ENCODE measurements at places on chromosomes 4 and X.

DNA sequence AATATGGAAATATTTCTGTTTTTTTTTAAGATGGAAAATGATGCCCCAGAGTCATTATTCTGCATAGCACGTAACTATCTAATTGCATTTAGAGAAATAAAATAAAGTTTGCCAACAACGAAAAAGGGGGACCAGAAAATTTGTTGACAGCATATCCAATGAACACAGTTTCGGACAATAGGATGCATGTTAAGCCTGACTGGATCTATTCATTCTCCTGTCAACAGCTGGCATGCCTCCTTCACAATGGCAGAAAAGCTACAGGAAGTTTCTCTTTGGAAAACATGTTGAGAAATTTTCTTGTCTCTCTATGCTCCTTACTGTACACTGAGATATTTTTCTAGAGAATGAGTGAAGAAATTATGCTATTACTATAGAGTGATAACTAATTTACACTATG is 262.5 kb downstream of the GRID2 start:
- DNase-seq: no peak

GRCh38 chrX:18973527-18974192 is 10.3 kb downstream of the PHKA2 start:
- DNase-seq: no peak

DNA sequence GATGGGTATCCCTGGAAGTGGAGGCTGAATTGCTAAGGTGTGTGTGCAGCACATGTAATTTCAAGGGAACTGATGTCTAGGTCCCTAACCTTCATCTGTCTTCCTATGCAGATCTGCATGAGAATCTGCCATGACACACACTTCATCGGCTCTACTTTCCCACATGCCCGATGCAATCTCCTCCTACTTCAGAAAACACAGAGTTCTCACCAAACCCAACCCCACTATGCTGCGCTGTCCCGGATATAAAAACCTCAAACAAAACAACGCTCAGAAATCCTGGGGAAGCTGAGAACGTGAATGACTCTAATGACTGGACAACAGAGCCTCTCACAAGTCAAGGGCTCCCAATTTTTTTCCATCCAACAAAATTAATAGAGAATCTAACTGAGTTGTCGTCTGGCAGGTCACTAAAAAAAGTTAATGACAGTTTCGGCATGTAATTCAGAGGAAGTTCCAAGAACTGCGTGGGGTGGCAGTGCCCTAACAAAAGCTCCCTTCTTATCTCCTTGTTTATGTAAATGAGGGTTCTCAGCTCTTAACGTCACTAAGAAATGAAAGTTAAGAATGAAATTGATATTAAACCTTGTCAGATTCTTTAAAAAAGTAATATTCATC is 39.0 kb downstream of the STX18 start:
- peak; percentile 49 for DNase-seq

- no peak for DNase-seq
Observed at GRCh38 chr4:61891953-61892352, 691.8 kb downstream of the ADGRL3 start.

GRCh38 chrX:3295731-3296130 is 50.7 kb downstream of the MXRA5 start:
- DNase-seq: no peak

DNA sequence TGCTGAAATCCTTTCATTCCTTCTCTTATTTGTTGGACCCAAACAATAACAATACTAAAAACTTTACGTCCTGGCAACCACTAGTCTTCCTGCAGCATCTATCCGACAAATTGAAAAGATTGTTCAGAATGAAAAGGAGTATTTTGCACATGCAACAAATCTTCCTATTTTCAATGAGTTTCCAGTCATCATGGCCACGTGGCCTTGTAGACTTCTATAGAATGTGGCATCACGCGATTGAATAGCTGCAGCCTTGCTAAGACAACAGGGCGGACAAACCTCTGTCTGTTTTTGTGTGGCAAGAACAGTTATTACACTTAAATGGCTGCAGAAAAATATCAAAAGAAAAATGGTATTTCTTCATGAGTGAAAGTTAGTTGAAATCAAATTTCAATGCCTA is 297.9 kb upstream of the LCORL start:
- no peak for DNase-seq

DNA sequence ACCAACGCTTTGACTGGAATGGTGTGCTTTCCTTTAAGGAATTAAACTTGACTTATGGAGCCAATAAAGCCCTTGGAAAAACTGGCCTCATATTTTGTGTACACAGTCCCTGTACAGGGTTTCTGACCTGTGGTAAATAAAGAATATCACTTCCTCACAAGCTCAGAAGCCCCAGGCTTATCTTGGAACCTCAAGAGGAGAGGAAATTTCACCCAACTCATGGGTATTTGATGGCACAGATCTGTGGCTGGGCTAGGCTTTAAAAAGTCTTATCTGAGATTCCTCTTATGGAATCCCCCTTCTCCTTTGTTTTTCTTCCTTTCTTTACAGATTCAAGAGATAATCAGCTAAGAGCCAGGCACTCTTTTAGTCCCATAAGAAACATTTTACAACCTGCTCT is 89.3 kb upstream of the USP38 start:
- no peak for DNase-seq

GRCh38 chr4:127775843-127776242 is 6.3 kb upstream of the HSPA4L start:
- no peak for DNase-seq

DNA sequence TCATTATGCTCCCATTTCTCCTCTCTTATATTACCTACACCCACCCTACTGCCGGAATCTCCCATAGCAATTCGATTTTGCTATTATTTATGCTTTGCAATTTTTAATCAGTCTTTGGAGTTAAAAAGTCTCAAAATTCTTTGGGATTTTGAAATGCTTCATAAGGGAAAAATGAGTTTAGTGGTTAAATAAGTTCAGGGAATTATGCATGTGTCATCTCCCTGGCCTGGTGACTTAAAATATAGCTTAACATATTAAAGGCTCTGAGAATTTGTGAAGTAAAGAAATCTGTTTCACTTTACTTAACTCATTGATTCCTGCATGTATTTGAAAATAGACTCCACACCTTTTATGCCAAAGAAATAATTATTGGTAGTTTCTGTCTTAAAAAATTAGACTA is 185.1 kb upstream of the DIPK2B start:
- no peak for DNase-seq

- DNase-seq: no peak
Observed at GRCh38 chrX:68834371-68835103, 5.7 kb downstream of the EFNB1 start.

DNA sequence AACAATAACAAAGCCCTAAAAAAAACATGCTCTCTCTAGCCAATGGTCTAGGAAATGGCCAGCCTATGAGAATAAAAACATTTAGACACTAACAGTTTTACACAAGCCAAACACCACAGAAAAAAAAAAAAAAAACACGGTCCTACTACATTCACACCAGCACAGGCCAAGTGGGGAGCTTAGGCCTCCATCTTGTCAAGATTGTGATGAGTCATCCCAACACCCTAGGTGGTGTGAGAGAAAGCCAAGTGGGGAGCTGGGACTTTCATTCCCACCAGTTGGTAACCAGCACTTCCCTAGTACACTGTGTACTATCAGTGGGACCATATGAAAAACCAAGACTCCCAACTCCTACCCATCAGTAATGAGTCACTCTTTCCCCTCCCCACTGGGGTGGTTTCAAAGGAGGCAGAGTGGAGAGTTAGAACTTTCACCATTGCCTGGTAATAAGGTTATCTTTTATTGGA is 95.6 kb downstream of the ADAMTS3 start:
- peak; percentile 23 for DNase-seq

DNA sequence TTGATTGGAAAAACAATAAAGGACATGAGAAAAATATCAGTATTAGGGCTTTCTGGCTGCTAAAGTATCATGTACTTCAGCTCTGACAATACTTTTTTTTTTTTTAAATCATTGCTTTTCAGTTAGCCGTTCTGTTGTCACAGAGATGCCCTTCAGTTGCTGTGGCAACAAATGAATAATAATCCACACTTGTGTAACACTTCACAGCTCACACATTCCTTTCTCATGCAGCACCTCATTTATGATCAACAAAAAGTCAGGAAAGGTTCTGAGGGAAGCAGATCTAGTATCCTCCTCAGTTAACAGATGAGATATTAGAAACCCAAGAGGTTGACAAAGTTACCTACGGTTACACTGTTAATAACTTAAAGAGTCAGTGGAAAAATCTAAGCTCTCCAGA is 444.2 kb upstream of the SLIT2 start:
- DNase-seq: peak; percentile 52

GRCh38 chr4:88037447-88037846 is 30.0 kb downstream of the PKD2 start:
- no peak for DNase-seq

- peak; percentile 47 for DNase-seq
Observed at GRCh38 chr4:136383082-136383481, 1149.2 kb downstream of the PCDH18 start.

- DNase-seq: no peak
Observed at GRCh38 chrX:1534301-1535168, 2.5 kb downstream of the P2RY8 start.

GRCh38 chr4:102715057-102715456 is 45.7 kb downstream of the MANBA start:
- DNase-seq: no peak

DNA sequence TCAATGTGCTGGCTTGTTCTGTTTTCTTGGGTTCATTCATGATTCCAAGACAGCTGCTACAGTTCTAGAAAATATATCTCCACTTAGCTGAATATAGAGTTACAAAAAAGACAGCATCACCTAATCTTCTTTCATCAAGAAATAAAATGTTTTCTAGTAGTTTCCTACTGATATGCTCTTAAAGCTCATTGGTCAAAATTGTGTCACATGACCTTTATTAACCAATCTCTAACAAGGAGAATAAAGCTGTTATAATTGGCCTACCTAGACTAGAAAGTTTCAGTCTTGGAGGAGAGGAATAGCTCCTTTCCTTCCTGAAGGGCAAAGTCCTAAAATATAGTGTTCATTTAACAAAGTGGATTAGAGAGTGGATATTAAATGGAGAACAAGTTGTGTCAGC is 8.1 kb upstream of the PCDH18 start:
- DNase-seq: no peak

DNA sequence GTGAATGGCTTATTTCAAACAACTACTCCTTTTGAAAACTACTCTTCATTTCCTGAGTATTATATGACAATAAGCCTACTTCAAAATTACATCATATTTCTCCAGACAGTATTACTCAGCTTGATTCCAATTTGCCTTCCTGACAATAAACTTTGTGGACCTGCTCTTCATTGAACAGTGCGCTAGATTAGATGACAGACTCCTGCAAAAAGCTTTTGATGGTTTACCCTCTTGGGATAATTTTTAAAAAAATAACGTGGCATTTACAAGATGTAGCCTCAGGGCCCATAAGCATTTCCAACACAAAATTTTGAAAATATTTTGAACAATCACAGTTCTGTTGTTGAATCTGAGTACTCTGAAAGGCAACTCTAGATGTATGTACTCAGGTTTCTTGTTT is 25.9 kb downstream of the MGAT4D start:
- DNase-seq: no peak

DNA sequence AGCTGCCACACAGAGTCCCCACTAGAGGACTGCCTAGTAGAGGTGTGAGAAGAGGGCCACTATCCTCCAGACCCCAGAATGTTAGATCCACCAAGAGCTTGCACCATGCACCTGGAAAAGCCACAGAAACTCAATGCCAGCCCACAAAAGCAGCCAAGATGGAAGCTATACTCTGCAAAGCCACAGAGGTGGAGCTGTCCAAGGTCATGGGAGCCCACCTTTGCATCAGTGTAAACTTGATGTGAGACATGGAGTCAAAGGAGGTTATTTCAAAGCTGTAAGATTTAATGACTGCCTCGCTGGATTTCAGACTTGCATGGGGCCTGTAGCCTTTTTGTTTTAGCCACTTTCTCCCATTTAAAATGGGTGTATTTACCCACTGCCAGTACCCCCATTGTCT is 1030.1 kb upstream of the GRIA3 start:
- DNase-seq: no peak

DNA sequence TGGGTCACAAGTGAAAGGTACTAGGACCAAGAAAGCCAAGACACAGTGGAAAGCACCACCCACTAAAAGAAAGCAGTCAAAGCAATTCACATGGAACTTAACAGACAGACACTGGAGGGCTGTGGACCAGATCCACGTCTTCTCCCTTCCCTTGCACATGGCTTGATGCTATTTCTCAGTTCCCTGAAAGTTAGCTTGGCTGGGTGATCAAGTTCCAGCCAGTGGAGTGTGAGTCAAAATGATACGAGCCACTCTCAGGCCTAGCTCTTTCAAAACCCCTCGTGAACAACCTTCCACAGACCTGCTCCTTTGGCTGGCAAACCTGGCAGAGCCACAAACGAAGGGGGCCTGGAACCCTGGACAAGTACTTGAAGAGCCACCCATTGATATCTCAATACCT is 52.0 kb downstream of the RELL1 start:
- DNase-seq: no peak

- no peak for DNase-seq
Observed at GRCh38 chr4:157521906-157522305, 301.4 kb downstream of the GRIA2 start.

DNA sequence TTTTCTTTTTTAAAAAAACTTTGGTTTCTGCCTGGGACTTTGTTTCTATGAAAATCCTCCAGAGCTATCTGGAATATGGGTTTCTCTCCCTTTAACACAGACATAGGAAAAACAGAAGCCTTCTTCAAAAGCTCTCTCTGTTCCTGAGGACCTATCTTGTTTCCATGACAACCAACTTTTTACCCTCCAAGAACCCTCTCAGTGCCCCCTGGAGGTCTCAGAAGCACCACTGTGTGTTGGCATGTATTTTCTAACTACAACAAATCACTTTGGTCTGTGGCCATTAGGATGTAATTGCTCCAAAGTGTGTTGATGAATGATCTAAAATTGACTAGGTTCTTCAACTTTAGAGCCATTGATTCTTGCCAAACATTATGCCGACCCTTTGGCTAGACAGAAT is 1331.6 kb downstream of the ADGRL3 start:
- DNase-seq: no peak

GRCh38 chr4:42399393-42399792 is 2.1 kb downstream of the SHISA3 start:
- no peak for DNase-seq

- DNase-seq: no peak
Observed at GRCh38 chrX:16786791-16787735, 797 bp downstream of the TXLNG start.

GRCh38 chr4:42865572-42866189 is 26.8 kb upstream of the GRXCR1 start:
- DNase-seq: peak; percentile 28
